ENCODE measurements at places on chromosomes 11 and 22. TPM values are rescaled to one million over a fixed set of nuclear protein-coding genes. Genes with fewer than 3 reads are reported as not detected.

- H3K27me3 ChIP-seq: peaks cover 9% of the 10 kb centered on the region
- peaks cover 5% of the 10 kb centered on the region for H3K36me3 ChIP-seq
- H3K4me3 ChIP-seq: no peak overlapping the region
- no peak for DNase-seq
- H3K4me1 ChIP-seq: no peaks in the 10 kb centered on the region
These were observed 23.8 kb downstream of the RHBDD3 start for GRCh38 chr22:29243874-29244446.

GRCh38 chr22:50545522-50546325 is at the start of gene KLHDC7B:
Gene KLHDC7B (plus strand): TSS chr22:50545899. CDS start chr22:50546244, 345 bp downstream.
- peaks cover 50% of the 10 kb centered on the region for H3K4me1 ChIP-seq
- DNase-seq: peak; percentile 79
- H3K36me3 ChIP-seq: peaks cover 12% of the 10 kb centered on the region
- H3K4me3 ChIP-seq: peak within 1 kb of the TSS; percentile 74

DNA sequence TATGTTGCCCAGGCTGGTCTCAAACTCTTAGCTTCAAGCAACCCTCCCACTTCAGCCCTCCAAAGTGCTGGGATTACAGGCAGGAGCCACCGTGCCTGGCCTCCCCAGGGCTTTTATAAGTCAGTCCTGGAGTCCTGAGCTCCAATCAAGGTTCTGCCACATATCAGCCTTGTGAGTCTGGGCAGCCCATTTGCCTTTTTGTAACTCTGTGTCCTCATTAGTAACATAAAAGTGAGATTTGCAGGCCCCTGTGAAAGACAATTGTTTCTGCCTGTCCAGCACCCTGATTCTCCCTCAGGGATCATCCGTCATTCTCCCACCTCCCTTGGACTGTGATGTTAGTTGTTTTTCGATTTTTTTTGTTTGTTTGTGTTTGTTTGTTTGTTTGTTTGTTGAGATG is 89.8 kb downstream of the MN1 start:
- H3K27ac ChIP-seq: no peak overlapping the region
- DNase-seq: no peak
- H3K4me1 ChIP-seq: no peaks in the 10 kb centered on the region
- no peaks in the 10 kb centered on the region for H3K36me3 ChIP-seq
- peaks cover 18% of the 10 kb centered on the region for H3K27me3 ChIP-seq
- no peak overlapping the region for H3K4me3 ChIP-seq

- H3K36me3 ChIP-seq: no peaks in the 10 kb centered on the region
- H3K4me1 ChIP-seq: peaks cover 35% of the 10 kb centered on the region
- no peak for DNase-seq
- no peak overlapping the region for H3K27ac ChIP-seq
- no peaks in the 10 kb centered on the region for H3K27me3 ChIP-seq
These were observed 79.3 kb upstream of the CRTAM start for GRCh38 chr11:122758974-122759373.

The CATSPERZ gene
- 1.1 TPM for total RNA-seq

Data from activated T-cell treated with anti-CD3 and anti-CD28 coated beads, Interleukin-2, amount 50 U/mL, for 72 hours (primary cell).